ENCODE measurements at places on chromosomes 5 and 9.

- DNase-seq = no peak
Measured at GRCh38 chr5:113764382-113764781, 250.9 kb downstream of the YTHDC2 start.

DNA sequence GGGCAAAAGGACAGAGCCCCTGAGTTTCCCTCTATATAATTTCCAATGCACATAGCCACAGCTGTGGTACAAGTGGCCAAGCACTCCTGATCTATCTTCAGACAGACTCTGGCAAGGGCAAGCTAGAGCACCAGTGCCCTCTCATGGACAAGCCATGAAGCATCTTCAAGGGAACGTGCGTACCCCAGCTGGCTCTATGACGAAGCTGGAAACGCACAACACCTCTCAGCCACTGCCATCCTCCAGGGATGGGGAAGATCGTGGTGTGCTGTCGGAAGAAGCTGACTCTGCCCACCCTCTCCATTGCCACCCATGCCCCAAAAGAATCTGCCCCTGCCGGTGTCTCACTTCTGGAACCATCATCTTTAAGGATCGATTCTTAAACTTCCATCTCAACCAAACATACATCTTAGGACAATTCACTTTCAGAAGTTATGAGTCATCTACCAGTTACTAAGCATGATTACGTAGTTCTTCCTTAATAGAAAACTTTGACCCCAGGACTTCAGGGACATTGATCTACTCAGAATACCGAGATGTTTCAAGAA lies 482.9 kb downstream of the AGTPBP1 start:
- peak; percentile 49 for DNase-seq

DNA sequence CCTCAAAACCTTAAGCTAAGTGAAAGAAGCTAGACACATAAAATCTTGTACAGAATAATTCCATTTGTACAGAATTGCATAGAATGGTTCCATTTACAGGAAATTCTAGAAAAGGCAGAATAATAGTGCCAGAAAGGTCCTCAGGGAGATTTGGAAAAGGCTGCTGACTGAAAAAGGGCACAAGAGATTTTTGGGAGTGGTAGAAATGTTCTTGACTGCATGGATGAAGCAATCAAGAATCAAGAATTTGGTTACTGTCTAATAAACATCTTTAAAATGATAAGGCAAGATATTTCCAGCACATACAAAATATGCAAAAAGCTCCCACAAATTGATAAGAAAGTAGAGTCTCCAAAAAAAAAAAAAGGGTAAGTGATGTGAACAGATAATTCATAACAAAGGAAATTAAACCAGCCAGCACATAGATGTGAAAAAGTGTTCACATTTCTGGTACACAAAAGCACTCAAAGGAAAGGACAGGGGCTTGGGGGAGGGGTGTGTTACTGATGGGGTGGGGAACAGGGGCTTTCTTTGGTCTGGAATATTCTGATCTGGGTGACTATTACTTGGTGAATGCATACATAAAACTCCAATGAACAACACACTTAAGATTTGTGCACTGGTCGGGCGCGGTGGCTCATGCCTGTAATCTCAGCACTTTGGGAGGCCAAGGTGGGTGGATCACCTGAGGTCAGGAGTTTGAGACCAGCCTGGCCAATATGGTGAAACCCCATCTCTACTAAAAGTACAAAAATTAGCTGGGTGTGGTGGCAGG lies 85.2 kb downstream of the SHC3 start:
- DNase-seq = no peak

GRCh38 chr9:126699401-126699881 lies 85.7 kb downstream of the LMX1B start:
- DNase-seq = no peak

GRCh38 chr5:27124590-27124989 lies 86.2 kb upstream of the CDH9 start:
- DNase-seq = peak; percentile 1

DNA sequence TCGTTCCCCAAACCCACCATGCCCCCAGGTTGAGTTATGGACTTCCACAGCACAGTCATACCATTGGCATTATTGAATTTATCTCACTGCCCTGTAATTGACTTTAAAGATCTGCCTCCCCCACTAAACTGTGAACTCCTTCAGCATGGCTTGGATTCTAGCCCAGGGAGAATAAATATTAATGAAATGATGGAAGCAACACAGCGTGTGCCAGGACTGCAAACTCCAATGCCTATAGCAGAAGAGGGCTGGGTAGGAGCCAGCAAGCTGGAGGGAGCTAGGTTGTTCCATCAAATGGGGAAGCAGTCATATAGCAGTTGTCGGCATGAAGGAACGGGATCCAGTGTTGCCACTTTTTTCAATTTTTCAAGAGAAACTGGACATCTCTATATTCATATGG lies 69.0 kb upstream of the MSX2 start:
- no peak for DNase-seq

DNA sequence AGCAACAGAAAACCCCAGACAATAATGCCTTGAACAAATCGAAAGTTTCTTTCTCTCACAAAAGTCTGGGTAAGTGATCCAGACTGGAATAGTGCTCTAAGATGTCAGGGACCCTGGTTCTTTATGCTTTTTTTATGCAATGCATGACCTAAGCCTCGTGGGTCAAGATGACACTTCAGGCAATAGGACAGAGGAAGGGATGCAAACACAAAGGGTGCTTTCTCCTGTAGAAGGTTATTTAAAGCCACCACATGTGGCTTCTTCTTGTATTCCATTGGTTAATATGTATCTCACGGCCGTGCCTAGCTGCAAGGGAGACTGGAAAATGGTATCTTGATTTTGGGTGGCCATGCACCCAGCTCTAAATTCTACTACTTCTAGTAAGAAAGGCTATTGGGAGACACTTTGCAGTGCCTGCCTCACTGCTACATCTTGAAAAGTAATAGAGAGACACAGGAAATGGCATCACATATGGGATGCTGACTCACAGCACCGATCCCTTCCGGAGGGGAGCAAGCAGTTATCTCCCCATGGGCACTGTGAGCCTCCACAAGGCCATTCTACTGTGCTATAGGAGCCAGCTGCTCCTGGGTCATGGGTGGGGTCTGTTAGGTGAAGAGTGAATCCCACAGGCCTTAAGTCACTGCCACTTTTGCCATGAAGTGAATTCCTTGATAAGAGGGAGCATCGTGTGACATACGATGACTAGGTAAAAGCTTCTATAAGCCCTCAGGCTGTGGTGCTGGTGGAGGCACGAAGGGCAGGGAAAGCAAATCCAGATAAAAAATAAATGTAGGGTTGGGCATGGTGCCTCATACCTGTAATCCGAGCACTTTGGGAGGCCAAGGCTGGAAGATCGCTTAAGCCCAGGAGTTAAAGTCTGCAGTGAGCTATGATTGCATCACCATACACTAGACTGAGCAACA lies 32.5 kb upstream of the RAB14 start:
- DNase-seq = peak; percentile 78

DNA sequence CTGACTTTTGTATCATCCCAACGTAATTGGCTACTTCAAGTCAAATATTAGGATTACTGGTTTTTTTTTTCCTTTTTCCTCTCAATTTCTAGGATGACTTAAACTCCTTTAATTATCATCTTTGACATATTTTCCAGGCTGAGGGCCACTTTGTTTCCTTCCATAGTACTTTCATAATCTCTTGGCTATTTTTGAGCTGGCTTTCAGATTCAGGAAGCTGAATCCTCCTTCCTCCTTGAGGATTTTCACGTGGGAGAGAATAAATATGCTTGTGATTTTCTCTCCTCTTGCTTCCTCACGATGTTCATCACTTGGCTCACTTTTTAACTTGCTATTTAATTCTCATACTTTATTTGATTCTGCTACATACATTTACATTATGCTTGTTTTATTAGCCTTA lies 88.1 kb downstream of the ITGA1 start:
- no peak for DNase-seq

DNA sequence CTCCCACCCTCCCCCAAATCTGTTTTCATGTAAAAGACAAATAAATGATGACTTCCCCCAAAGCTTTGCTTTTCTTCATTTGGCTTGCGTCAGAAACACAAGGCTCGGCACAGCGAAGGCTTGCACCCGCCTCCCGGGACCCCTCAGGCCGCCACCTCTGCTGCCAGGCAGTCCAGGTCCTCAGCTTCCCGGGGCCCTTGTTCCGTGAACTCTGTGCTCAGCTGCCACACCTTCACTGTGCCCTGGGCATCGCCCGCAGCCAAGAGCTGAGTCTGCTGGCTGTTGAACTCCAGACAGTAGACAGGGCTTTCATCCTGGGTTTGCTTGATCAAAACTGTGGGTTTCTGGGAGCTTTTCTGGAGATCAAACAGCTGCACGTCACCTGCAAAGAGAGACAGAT lies 23.0 kb downstream of the DYNC2I2 start:
- DNase-seq = no peak

DNA sequence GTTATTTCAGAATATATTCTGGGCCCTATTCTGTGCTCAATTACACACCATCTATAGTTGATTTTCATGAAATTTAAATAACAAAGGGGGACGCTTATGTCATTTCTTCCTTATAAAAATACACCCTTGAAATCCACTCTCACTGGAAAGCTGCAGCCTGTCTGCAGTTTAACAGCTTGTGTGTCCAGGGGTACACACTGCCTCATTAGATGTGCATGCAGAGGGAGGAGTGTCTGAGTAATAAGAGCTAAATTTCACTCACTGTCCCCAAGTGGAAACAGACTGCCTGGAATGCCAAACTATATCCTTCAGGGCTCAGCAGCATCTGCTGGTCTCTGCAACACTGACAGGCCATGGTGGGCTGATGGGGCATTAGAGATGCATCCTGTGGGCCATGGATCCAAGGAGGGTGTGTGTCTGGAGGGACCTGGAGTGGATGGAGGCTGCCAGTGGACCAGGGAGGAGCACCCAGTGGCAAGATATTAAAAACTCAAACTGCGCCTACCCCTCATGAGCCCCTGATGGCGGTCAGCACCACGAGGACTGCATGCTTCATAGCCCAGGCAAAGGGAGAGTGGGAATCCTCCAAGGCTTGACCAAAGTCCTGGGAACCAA lies 15.8 kb upstream of the TIFAB start:
- DNase-seq = no peak

GRCh38 chr9:89361816-89362646 lies 43.7 kb downstream of the SECISBP2 start:
- DNase-seq = no peak

GRCh38 chr5:179345433-179346321 lies at the start of gene ADAMTS2:
ADAMTS2 (minus strand) TSS chr5:179345461; CDS start chr5:179345328, 133 bp downstream.
- peak; percentile 82 for DNase-seq

GRCh38 chr5:87787625-87788256 lies 375.0 kb upstream of the CCNH start:
- no peak for DNase-seq

DNA sequence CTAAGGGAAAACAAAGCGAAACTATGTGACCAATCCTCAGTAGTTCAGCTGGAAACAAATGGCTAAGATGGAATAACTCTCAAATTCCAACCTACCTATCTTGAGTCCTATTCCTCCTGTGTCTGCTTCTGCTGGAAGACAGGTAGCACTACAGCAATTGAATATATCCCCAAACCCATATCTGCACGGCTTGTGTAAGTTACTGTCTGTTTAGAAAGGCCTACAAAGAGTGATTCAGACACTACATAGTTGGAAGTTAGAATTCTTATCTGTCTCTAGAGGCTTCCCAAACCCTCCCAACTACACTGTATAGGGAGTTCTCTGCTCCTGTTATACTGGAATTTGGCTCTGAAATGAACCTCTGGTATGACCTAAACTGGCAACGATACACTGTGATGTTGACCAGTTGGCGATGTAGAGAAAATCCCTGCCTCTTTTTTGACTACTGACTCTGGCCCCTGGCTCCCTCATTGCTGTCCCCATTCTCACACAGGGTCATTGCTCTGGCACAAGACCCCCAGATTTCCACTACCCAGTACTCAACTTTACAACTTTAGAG lies 22.6 kb upstream of the NADK2 start:
- DNase-seq = no peak

DNA sequence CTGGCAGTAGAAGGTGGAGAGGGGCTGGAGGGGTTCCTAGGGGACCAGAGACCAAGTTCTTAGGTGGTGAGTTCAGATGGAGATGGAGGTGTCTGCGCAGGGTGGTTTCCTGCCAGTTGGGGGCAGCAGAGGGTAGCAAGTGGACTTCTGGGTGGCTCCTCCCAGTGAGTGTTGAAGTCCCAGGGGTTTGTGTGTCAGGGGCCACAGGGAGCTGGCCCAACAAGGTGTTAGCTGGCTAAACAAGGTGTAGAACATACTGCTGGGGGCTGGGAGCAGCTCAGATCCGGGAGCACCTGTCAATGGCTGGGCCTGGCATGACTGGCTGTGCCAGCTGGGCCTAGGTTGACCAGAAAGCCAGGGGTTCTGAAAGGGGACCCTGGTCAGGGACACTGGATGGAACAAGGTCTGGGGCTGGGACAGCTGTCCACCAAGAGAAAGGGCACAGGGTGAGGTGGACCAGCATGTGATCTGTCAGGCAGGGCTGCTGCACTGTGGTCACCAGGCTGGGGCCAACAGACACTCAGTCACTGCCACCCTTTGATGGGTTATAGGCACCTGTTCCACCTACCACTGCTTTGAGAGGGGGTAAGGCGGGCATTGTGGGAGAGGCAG lies 35.6 kb downstream of the DAB2IP start:
- peak; percentile 73 for DNase-seq

DNA sequence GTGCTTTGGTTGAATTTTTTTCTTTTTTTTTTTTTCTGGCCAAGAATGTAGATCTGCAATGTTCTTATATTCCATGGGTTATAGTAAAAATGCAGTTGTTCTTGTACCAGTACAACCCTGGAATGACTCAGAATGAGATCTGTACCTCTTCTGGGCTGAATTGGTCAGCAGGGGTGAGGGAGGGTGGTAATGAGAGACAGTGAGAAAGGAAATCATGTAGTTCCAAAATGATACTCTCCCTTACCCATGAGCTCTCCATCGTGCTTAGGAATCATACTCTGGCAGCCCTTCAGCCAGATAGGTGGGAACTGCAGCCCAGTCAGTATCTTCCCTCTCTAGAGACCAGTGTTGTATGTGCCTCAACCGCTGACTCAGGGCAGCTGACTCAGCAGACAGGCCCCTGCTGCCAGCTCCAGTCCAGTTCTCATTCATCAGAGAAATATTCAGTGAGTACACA lies 2.1 kb upstream of the GLIS3 start:
- DNase-seq = peak; percentile 94

DNA sequence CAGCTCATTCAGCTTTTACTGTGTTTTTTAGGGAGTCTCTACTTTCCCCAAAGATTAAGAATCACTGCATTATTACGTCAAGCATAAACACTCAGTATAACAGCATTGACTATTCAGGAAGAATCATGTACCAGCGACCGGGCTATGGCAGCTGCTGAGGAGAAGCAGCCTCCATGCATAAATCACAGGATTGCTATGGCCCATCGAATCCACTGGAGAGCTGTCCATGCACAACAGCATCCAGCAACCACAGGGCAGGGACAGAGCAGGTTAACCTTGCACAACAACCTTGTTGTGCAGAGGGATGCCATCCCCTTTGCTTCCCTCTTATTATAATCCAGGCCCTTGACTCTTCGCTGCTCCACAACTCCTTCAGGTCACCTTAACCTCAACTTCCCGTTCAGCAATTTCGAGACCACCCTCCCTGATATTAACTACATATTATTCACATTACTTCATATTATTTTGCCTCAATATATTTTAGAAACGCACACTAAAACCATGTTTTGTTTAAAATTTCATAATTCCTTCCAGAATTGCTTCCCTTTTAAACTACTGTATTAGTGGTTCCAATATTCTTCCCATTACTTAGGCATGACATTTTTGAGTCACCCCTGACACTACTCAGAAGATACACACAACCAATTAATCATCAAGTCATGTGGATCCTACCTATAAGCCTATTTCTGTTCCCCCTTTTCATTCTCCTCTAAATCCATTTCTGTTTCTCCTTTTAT lies 991 bp downstream of the IARS1 start:
- DNase-seq = peak; percentile 37
